SIG-M5 (cell line): ENCODE measurements at places on chromosomes 7 and 10.

DNA sequence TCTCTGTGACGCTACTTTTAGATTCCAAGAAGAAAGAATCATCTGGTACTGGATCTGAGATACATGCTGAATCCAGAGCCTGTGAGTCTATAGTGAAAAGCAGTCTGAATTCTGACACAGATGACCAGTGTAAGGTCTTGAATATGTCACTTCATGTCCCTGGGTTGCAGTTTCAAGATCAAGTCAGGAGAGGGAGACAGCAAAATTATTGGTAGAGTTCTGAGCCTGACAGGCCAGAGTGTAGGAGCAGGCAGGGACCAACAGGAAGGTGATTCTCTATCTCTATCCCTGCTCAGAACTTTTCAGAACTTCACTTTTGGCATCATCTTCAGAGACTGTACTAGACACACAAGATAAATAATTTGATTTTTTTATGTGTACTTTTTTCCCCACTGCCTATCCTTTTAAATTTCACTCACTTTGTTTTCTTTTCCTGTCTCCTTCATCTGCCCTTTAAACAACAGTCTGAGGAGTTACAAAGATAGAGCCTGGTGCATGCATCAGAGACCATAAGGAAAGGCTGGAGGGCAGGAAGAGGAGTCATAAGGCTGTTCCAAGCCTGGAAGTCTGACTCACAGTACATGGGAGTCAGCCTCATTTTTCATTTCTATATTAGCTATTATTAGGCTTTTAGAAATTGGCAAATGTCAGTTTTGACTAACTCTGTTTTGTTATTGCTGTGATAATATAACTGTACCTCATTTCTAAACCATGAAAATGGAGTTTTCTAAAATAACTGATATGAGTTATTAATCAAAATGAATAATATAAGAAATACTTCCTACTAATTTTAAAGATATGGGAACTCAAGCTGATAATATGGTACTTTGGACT is 120.2 kb upstream of the TMEM229A start:
- no peak for DNase-seq

GRCh38 chr7:92973293-92973731 is 136.9 kb upstream of the CDK6 start:
- DNase-seq, result no peak

DNA sequence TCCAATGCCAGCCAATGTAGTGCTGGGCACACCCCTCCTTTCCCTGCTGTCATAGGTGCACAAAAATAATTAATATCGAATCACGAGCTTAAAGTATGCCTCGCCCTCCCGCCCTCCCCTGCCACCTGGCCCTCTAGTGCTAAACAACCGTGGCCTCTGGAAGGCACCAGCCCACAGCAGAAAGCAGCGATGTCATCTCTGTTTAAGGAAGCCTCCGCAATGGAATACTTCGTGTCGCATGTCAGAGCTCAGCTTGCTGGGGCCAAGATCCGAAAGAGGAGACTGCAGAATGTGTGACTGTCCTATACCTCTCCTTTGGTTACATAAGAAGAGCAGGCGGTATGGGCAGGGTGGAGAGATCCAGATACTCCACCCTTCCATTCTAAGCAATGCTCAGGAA is 71.5 kb downstream of the RHOBTB1 start:
- no peak for DNase-seq

DNA sequence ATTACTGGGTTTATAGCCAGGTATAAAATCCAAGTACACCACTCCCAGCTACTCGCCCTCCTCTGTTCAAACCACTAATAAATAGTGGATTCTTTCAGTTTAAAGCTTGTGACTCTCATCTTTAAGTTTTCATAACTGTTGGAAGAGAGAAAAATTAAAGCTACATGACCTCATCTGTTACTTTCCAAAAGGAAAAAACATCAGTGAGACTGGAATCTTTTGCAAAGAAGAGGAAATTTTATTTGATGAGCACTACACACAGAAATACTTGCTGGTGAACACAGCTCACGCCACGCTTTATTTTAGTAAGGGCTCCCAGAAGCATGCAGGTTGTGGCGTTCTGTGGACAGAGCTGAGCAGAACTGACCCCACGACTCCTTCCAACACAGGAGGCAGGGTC is 527.0 kb upstream of the MGMT start:
- no peak for DNase-seq
